ENCODE measurements at places on chromosomes 1 and 21.

GRCh38 chr1:89908672-89909436 lies 86.1 kb upstream of the ZNF326 start:
- DNase-seq = no peak

- DNase-seq = no peak
Measured at GRCh38 chr1:235023711-235024439, 104.8 kb downstream of the TOMM20 start.

- DNase-seq = no peak
Measured at GRCh38 chr1:168164771-168165170, 14.0 kb upstream of the TIPRL start.

DNA sequence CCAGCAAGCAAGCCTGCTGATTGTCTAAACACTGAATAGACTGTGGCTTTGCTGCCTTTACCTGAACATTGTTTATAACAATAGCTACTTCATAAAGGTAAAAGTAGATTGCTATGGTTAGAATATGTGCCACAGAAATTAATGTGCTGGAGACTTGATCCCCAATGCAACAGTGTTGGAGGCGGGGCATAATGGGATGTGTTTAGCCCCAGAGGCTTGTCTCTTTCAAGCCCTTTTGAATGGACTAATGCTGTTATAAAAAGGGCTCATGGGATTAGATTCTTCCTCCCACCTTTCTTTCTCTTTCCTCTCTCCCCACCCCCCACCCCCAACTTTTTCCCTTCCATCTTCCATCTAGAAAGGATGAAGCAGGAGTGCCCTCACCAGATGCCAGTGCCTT lies 80.2 kb upstream of the PPP2R5A start:
- no peak for DNase-seq

DNA sequence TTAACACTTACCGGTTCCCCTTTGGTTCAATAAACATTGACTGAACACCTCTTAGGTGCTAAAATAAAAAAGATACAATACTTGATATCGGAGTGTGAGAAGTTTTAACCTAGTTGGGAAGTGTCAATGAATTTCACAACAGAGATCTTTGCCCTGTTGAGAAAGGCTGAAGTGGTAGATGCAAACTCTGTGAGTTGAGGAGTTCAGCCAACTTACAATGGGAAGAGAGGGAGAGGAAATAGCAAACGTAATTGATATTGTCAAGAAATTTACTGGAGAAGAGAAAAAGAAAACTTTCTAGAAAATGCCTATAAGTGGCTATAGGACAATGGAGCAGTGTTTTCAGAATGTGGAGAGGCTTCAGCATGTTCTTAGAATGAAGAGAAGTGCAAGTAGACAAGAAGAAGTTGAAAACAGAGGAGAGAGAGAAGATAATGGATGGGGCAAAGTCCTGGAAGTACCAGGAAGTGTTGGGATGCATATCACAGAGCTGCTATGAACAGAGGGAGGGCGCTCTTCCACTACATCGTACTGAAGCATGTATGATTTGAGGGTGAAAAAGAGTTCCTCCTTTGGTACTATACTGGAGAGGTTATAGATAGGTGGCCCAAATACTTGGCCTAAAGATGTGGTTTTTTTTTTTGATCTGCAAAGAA lies 48.9 kb downstream of the MEF2D start:
- no peak for DNase-seq

Measured in HuH-7.5 (cell line).